CD4-positive, alpha-beta T cell treated with Interleukin-17A for 4 hours (primary cell): ENCODE measurements at places on chromosomes 11 and 22.
A peak's percentile ranks its signal among the peaks of the same experiment; 100 is the strongest.

- no peak for DNase-seq
These were observed 650 bp upstream of the NUP50 start for GRCh38 chr22:45163099-45163450.

DNA sequence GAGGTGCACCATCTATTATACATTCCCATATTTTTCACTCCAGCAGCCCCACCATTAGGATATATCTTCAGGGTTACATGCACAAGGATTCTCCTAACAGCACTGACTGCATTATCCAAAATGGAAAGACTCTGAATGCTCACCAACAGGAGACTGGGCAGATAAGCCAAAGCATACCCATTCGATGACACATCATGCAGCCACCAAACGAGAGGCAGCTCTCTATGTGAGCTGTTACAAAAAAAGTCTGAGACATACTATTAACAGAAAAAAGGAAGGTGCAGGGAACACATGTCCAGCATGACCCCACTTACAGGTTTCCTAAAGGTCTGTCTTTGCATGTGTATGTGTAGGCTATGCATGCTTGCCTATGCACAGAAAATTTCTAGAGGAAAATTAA is 12.4 kb upstream of the SERPIND1 start:
- no peak for DNase-seq

GRCh38 chr11:87440076-87440770 is 402.5 kb downstream of the TMEM135 start:
- no peak for DNase-seq

GRCh38 chr11:36460220-36460619 is 49.9 kb downstream of the TRAF6 start:
- no peak for DNase-seq

GRCh38 chr22:31248138-31248745 is 36.1 kb downstream of the LIMK2 start:
- DNase-seq: peak; percentile 79

DNA sequence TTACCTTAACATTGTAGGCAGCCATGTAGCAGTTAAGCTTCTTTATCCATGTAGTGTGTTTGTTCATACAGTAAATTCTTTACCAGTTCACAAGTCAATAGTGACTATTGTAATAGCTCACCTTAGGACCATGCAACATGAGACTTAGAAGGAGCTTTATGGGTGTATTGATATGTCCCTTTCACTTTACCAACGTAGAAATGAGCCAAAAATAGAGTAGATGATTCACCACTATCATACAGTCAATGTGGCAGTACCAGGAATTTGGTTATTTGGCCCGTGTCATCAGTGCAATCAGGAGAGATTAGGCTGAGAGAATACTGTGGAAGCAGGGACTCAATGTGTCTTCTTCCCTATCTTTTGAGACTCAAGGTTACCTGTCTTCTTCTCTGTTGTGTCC is 4.7 kb downstream of the ZDHHC13 start:
- no peak for DNase-seq

DNA sequence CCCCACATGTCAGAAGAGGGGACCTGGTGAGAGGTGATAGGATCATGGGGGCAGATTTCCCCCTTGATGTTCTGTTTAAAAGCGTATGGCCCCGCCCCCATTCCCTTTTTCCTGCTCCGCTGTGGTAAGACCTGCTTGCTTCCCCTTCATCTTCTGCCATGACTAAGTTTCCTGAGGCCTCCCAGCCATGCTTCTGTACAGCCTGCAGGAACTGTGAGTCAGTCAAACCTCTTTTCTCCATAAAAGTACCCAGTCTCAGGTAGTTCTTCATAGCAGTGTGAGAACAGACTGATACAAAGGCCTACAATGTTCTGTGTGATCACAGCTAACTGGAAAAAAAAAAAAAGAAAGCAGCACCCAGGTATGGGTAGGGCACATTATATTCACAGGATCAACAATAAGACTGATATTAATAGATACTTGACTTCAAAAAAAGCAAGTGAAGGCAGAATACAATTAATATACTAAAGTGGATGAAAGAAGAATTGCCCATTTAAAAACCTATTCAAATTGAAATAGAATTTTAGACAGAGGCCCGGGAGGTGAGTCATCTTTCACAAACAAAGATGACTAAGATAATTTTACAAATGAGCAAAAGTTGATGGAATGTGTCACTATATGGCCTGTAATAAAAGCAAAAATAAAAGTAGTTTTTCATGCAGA is 1.7 kb upstream of the OR52K1 start:
- no peak for DNase-seq

DNA sequence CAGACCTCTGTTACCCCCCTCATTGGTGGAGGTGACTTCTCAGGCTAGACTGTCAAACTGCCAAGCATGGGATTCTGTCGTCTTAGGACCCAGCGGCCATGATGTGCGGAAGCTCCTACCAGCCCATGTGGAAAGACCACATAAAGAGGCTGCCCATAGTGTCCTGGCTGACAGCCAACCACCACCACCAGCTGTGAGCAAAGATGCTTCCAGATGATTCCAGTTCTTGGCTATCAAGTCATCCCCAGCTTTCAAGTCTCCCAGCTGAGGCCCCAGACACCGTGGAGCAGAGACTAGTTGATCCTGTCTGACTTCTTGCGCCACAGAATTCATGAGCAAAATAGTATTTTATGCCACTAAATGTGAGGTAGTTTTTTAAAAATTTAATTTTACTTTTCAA is 32.9 kb downstream of the SCUBE1 start:
- no peak for DNase-seq

DNA sequence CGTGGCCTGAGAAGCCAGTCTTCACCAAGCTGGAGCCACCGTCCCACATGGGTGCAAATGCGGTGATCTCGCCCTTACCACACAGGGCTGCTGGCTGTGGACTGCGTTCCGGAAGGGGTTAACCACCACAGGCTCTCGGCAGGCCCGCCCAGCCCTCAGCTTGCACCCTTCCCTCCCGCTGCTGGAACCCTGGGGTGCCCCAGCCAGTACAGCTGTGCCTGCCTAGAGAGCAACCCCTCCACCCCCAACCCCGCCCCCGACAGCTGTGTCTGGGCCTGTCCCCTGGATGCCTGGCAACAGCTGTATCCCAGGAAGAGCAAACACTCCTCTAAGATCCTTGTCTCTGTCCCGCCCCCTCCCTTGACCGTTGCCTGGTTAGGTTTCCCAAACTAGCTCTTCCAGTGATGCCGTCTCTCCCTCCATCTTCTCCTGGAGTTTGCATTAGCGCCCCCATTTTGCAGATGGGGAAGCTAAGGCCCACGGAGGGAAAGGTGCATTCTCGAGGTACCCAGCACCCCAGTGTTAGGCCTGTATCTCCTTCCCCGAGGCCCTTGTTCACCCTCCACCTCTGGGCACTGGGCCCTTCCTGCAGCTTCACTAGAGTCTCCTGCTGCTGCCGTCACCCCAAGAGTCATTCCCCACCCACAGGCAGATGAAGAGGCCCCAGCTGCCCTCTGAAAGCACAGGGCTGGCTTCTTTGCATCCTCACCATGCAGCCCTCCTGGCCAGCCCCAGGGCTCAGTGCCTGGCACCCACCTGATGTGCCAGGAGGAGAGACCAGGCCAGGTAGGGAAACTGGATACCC is 12.6 kb upstream of the COX8A start:
- no peak for DNase-seq

DNA sequence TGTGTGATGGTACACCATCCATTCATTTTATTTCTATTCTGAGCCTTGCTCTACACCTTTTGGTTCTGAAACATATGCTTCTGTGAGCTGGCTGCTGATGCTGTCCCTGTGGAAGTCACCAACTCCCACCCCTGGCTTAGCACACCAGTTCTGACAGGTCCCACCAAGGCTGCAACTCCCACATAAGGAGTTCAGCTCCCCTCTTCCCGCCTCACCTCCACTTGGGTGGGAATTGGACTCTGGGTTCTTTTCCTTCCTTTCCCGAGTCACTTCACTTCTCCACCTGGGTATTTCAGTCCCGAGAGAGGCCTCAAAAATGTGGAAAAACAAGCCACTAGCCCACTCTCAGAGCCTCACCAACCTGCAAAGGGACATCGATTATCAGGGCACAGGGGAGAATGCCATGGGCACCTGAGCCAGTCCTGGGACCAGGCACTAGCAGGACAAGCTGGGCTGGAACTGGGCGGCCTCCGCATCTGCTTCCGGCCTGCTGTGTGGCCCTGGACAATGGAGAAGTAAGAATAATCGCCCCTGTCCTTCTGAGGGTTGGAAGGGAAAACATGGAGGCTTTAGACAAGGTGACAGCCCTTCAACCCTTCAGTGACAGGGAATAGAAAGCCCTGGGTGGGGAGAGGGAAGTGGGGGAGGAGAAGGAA is 80.1 kb downstream of the IGLL1 start:
- no peak for DNase-seq

DNA sequence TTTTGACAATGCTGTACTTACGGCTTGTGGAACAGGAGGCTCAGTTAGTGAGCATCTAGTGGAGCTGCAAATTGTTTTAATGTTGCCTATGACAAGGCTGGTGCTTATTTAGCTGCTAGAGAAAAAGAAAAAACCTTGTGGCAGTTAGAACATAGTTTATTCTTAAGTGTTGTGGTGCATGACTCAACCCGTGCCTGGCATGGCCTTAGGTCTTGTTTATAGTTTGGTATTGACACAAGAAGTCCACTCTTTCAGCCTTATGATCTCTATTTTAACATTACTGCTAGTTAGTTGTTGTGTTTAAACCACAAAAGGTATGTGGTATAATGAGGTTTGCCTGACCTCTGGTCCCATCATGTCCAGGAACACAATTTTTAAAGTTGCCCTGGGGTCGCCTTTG is 744.6 kb downstream of the FAM181B start:
- DNase-seq: no peak

- DNase-seq: no peak
These were observed 28.0 kb upstream of the L3MBTL2 start for GRCh38 chr22:41177040-41177621.

- no peak for DNase-seq
These were observed 534.3 kb upstream of the ARHGAP42 start for GRCh38 chr11:100152766-100153165.

DNA sequence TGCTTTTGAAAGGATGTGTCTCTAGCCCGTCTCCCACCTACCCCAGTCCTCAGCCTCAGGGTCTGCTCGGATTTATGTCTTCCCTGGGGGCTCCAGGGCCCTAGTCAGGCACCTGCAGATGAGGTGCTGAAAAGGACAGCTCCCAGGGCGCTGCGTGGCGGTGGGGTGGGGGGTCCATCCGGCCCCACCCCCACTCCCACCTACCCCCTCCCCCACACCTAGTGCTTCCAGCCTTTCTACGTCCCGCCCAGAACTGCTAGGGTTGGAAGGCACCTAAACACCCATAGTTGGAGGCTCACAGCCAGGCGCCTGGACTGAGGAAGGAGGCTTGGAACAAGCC is 1.4 kb upstream of the ROBO3 start:
- no peak for DNase-seq

- DNase-seq: no peak
These were observed 37.7 kb downstream of the NTM start for GRCh38 chr11:131408025-131408640.

- no peak for DNase-seq
These were observed 1.4 kb downstream of the NEFH start for GRCh38 chr22:29481265-29482000.

- DNase-seq: no peak
These were observed 348.0 kb downstream of the BUD13 start for GRCh38 chr11:116424615-116425261.

GRCh38 chr22:28027453-28028448 is 108.7 kb upstream of the PITPNB start:
- no peak for DNase-seq

DNA sequence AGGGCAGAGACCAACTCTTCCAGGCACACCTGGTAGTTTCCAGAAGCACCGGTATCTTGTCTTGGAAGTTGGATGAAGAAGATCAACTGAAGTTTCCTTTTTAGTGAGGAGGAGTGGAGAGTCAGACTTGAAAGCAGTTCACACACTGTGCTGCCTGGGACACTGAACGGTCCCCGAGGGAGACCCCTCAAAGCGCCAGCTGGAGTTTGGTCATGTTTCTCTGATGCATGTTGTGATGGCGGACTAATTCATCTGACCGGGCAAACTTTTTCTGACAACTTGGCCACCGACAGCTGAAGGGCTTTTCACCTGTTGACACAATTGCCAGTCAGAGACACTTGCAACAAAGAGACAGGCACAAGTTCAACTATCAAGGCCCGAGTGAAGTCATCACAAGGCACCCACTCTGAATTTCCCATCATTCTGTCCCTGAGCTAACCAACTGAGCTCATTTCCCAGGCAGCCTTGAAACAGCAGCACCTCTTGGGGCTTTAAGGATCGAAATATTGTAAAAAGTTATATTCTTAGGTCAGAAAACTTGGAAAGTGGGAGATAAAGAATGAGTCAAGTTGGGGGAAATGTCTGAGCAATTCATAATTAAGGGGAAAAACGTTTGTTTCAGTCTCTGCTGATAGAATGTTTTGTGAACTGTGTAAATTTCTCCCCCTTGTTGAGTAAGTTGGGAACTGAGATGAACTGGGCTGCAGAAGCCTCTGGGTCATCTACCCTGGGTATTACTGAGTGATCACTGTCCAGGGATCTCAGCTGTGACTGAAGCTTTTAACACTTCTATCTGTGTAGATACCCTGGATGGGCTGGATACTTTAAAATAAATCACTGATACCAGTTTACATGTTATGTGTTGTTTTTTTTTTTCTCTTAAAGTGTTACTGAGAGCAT is 46.2 kb downstream of the WT1 start:
- no peak for DNase-seq

DNA sequence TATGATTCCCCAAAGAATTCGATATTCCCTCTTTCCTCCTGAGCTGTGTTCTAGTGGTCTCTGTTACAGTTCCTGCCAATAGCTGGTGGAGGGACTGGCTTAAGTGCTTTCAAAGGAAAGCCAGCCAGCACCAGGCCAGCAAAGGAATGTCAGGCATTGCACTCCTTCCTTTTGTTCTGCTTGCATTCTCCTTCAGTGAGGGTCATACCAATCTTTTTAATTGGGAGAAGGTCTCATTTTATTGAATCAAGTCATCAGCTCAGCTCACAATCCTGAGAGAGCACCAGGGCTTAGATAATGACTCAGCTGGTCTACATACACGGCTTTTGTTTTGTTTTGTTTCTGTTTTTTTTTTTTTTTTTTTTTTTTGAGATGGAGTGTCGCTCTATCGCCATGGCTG is 222.9 kb downstream of the NAV2 start:
- DNase-seq: no peak

GRCh38 chr11:85627332-85627997 is at the start of gene DLG2:
TSS of gene DLG2 (minus strand) at chr11:85627344.
- no peak for DNase-seq
